ENCODE measurements at places on chromosomes 6 and 20.

DNA sequence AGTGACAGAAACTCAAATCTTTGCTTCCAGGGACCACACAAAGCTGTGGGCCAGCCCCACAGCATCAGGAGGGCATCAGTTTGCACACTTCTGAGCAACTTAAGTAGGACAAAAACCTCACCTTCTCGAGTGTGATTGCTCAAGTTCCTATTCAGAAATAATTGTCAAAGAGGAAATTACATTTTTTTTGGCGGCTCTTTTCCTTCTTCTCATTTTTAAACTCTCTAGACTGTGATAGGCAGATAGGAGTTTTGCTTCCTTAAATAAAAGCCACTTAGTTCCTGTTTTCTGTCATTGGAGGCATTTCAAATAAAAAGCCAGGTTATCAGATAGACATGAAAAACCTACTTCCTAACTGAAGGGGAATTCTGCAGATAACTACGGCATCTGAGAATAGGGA is 11.2 kb upstream of the TAGAP start:
- no peak for DNase-seq

- DNase-seq: peak; percentile 80
Measured at GRCh38 chr20:50844430-50845100, 49.7 kb downstream of the BCAS4 start.

DNA sequence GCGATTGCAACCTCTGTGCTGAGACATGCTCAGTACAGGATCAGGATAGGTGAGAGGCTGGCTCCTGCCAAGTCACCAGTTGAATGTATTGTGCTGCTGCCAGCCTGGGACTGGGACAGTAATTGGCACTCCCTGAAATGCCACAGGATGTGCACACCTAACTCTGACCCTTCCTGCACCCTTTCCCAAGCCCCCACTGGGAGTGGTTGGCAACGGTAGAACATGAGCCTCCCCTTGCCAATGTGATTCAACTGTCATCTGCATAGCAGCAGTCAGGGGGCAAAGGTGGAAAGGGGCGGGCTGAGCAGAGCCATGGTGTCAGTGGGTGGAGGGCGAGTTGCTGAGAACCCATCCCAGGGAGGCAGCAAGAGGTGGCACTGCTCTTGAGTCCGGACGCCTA is 15.4 kb downstream of the SPINT3 start:
- no peak for DNase-seq

- DNase-seq: no peak
Measured at GRCh38 chr6:36618366-36619355, 24.5 kb downstream of the SRSF3 start.

DNA sequence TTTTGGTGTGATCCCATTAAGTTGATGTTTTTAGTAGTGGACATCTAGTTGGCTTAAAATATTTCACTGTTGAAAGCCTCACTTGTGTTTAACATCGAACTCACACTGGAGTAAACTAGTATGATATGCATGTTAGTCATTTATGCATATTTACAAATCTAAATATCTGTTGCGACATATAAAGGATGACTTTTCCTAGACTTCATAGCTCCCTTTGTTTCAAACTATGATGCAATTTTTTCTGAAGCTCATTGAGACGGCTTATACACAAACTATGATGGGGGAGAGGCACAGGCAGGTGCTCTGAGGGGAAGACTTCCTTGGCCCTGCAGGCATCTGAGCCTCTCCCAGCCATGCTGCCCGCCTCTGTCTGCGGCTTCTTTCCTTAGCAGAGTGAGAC is 11.8 kb upstream of the FOXC1 start:
- peak; percentile 72 for DNase-seq

- DNase-seq: no peak
Measured at GRCh38 chr6:118565311-118565960, 17.3 kb downstream of the PLN start.

- DNase-seq: no peak
Measured at GRCh38 chr20:58106143-58106750, 122.2 kb downstream of the ANKRD60 start.

- DNase-seq: peak; percentile 6
Measured at GRCh38 chr20:59084041-59084850, 41.7 kb upstream of the PRELID3B start.

- peak; percentile 56 for DNase-seq
Measured at GRCh38 chr6:14459315-14459714, 341.7 kb downstream of the CD83 start.

DNA sequence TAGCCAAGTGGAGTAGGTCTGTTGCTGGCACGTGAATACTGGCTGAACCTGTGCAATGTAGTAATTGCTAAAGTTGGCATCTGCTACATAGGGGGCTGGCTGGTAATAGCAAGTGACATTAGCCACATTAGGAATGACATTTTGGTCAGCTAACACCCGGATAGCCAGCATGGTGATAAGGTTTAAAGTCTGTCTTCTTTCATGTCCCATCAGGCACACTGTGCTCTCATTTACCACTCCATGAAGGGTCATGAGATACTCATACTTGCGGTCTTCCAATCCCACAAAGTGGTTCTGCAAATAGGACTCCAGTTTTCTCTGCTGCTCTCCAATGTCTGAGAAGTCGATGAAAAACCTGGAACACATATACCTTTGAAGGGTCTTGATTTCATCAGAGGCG is 2.8 kb downstream of the TENT5A start:
- DNase-seq: peak; percentile 54

- peak; percentile 21 for DNase-seq
Measured at GRCh38 chr6:390914-391558, 516 bp upstream of the IRF4 start.

Measured in fibroblast of the aortic adventitia (primary cell).